T-helper 2 cell (primary cell): ENCODE measurements at places on chromosomes 7 and 10.

- no peak for DNase-seq
These were observed 2.3 kb downstream of the LLCFC1 start for GRCh38 chr7:142941541-142941940.

DNA sequence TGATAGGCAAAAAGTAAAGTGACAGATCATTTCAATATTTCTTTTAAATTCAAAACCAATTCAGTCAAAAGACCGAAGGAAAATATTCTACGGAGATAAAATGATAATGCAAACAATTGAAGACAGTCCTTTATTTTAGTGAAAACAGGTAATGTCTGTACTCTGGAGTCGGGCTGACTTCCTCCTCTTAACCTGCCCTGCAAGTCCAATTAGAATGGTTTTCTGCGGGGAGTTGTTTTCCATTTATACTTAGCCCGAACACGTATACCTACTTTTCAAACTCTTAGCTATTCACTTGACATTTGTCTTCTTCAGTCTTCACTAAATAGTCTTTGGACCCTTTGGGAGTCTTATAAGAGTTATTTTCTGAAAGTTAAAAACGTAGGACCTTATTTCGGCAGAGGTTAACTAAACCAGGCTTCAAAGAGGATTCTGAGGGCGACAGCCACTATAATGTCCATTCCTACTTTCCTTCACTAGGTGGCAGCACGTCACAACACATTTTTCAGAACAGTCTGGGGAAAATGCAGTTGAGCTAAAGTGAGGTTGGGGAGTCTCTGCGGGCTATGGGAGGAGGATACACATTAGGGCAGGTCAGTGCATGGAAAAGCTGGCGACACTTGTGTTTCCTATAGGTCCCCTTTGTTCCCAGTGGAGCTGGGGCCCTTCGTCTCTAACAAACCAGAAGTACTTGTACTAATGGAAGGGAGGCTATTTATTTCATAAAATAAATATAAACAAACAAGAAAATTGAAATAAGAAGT lies 472.0 kb downstream of the KCNMA1 start:
- no peak for DNase-seq

DNA sequence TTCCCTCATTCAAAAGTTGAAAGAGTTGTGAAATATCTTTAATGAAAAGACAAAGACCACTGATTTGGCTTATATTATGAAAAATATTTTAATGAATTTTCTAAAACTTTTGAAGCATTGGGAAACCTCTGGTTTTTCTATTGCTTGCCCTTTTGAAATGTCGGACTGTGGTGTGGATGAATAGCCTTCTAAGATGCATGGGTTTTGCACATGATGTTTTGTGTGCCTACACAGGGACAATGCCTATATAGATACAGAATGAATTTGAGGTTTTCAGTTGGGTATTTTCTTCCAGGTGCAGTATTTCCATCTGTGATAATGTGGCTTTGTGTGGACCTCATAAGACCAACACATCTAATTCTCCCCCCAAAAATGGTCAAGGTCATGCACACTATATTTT lies 1437.9 kb downstream of the REEP3 start:
- no peak for DNase-seq

DNA sequence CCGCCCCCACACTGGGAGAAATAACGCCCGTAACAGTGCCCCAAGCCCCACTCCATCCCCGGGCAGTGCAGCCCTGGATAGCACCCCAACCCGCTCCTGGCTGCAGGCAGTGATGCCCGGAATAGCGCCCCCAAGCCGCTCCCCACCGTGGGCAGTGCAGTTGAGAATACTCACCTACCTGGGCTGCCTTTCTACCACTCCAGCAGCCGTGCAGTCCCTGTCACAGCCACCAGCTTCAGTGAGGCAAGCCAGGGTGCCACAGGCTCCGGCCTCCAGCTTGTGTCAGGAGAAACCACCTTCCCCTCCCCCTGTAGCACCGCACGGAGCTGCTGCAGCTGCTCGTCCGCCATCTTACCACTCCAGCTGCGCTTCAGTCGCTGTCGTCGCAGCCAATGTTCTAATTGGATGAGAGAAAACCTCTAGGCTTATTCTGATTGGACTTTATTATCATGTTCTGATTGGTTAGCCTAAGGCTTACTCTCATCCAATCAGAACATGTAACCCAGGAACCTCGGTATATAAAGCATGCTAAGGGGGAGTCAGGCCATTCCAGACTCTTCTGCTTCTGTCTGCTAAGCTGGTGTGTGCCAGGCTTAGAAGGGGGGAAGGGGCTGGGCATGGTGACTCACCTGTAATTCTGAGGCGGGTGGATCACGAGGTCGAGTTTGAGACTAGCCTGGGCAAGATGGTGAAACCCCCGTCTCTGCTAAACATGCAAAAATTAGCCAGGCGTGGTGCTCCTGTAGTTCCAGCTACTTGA lies 53.2 kb upstream of the ZNF33B start:
- DNase-seq = no peak

GRCh38 chr7:56447864-56448693 lies 331.9 kb upstream of the NUPR2 start:
- DNase-seq = no peak

- DNase-seq = no peak
These were observed 233.5 kb upstream of the MGMT start for GRCh38 chr10:129233351-129234148.
